Naive thymus-derived CD8-positive, alpha-beta T cell (primary cell): ENCODE measurements at places on chromosomes 3 and 15.
A peak's percentile ranks its signal among the peaks of the same experiment; 100 is the strongest.

- H3K27me3 ChIP-seq: no peaks in the 10 kb centered on the region
- peaks cover 8% of the 10 kb centered on the region for H3K4me1 ChIP-seq
- H3K4me3 ChIP-seq: no peak overlapping the region
- H3K36me3 ChIP-seq: peaks cover 15% of the 10 kb centered on the region
Observed at GRCh38 chr3:197165890-197166289, 132.5 kb downstream of the DLG1 start.

- peaks cover 5% of the 10 kb centered on the region for H3K36me3 ChIP-seq
- no peak for DNase-seq
- peaks cover 33% of the 10 kb centered on the region for H3K4me1 ChIP-seq
- peak overlapping the region; percentile 24 for H3K27ac ChIP-seq
- no peaks in the 10 kb centered on the region for H3K27me3 ChIP-seq
- H3K4me3 ChIP-seq: no peak overlapping the region
Observed at GRCh38 chr3:64010199-64010598, 13.1 kb downstream of the PSMD6 start.

GRCh38 chr15:25971053-25971452 lies 107.9 kb upstream of the ATP10A start:
- DNase-seq: no peak
- no peak overlapping the region for H3K27ac ChIP-seq
- H3K4me1 ChIP-seq: no peaks in the 10 kb centered on the region
- H3K4me3 ChIP-seq: no peak overlapping the region
- no peaks in the 10 kb centered on the region for H3K36me3 ChIP-seq

DNA sequence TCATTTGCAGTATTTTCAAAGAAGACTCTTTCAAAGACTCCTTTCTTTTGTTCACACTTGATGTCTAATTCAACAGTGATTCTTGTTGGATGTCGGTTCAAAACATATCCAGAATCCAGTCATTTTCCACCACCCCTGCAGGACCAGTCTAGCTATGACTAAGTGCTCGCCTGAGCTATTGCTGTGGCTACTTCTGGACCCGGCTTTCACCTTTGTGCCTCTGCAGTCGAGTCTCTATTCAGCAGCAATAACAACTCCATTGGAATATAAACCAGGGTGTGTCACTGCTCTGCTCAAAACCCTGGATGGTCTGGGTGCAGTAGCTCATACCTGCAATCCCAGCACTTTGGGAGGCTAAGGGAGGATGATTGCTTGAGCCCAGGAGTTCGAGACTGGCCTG lies 55.0 kb downstream of the PRICKLE2 start:
- H3K27ac ChIP-seq: no peak overlapping the region
- H3K4me1 ChIP-seq: no peaks in the 10 kb centered on the region
- peaks cover 9% of the 10 kb centered on the region for H3K27me3 ChIP-seq
- H3K36me3 ChIP-seq: no peaks in the 10 kb centered on the region

- no peak overlapping the region for H3K27ac ChIP-seq
- H3K4me1 ChIP-seq: no peaks in the 10 kb centered on the region
Observed at GRCh38 chr3:68207327-68207726, 552.9 kb upstream of the SUCLG2 start.

DNA sequence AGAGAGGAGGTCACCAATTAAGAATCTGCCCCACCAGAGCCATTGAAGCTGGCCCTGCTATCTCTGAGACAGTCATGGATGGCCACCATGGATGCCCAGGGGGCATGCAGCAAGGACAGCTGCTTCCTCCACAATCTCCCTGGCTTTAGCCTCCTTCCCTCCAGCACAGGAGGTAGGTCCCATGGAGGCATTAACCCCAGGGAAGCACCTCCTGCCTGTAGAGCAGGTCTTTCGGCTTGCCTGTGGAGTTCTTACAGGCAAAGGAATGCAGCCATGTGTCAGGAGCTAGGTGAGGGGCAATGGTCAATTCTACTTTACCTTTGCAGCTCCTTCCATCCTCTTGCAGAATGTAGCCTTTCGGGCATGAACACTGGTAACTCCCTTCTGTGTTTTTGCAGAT lies 93.8 kb downstream of the DUT start:
- no peaks in the 10 kb centered on the region for H3K27me3 ChIP-seq
- no peaks in the 10 kb centered on the region for H3K36me3 ChIP-seq
- DNase-seq: no peak
- no peak overlapping the region for H3K27ac ChIP-seq
